ENCODE measurements at places on chromosomes 7 and 10. TPM values are rescaled to one million over a fixed set of nuclear protein-coding genes. Genes with fewer than 3 reads are reported as not detected.

GRCh38 chr10:54434782-54435181, 366.2 kb downstream of the PCDH15 start:
- no peaks in the 10 kb centered on the region for H3K4me1 ChIP-seq
- H3K4me3 ChIP-seq, result no peak overlapping the region
- no peak for DNase-seq

GRCh38 chr10:23065181-23065948, 30.0 kb upstream of the MSRB2 start:
- no peak overlapping the region for H3K4me3 ChIP-seq
- H3K27ac ChIP-seq, result no peak overlapping the region
- no peaks in the 10 kb centered on the region for H3K36me3 ChIP-seq
- H3K27me3 ChIP-seq, result no peaks in the 10 kb centered on the region
- no peak for DNase-seq

DNA sequence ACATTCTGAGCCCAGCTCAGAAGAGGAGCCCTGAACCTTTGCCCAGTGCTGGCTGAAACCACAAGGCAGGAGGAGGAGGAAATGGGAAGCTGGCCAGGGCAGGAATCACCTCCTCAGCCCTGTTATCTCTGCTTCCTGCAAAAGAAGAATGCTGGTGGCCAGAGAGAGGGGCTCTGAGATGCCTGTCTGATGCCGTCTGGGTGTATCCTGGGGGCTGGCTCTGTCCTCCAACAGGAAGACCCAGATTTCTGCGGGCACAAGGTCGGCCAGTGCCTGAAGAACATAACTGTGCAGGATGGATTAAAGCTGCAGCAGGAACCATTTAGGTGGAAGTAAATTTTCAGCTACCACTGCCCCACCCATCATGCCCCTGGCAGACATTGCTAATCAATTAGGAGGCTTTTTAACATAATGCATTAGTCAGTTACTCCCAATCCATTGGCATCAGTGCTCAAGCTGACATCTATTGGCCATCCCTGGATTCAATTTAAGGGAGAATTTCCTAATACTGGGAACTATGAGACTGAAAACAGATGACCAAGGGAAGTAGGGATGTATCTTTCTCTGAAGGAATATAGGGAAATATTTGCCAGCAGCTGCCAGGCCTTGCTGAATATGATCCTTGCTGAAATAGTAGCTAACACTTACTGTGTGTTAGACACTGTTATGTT, 67.7 kb downstream of the COL13A1 start:
- no peak for DNase-seq
- H3K4me3 ChIP-seq, result no peak overlapping the region
- H3K27me3 ChIP-seq, result peaks cover 2% of the 10 kb centered on the region
- peaks cover 39% of the 10 kb centered on the region for H3K4me1 ChIP-seq
- H3K36me3 ChIP-seq, result no peaks in the 10 kb centered on the region

DNA sequence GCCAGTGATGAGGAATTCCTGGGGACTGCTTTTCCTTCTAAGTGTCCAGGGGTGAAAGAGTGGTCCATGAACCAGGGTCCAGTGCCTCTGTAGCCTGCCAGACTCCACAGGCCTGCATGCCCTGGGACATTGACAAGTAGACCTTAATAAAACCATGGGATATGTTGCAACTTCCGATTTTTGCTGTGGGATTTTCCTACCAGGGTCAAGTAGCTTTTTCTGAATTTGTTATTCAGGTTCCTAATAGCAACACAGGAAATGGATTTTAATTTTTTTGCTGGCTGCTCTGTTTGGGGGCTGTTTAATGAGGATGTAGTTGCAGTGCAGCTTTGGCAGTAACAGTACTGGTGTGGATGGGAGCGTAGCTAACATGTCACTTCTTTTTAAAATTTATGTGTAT, 42.1 kb downstream of the WBP1L start:
- DNase-seq, result no peak
- peaks cover 27% of the 10 kb centered on the region for H3K4me1 ChIP-seq
- no peak overlapping the region for H3K4me3 ChIP-seq
- H3K27me3 ChIP-seq, result no peaks in the 10 kb centered on the region
- no peaks in the 10 kb centered on the region for H3K36me3 ChIP-seq
- peak overlapping the region; percentile 44 for H3K27ac ChIP-seq

- no peaks in the 10 kb centered on the region for H3K36me3 ChIP-seq
- no peaks in the 10 kb centered on the region for H3K27me3 ChIP-seq
- H3K4me3 ChIP-seq, result no peak overlapping the region
- H3K4me1 ChIP-seq, result no peaks in the 10 kb centered on the region
- no peak for DNase-seq
- H3K27ac ChIP-seq, result no peak overlapping the region
Observed at GRCh38 chr10:67112765-67113164, 186.9 kb downstream of the LRRTM3 start.

GRCh38 chr10:108346066-108346465, 1181.6 kb upstream of the SORCS1 start:
- H3K4me3 ChIP-seq, result no peak overlapping the region
- H3K27ac ChIP-seq, result no peak overlapping the region
- H3K27me3 ChIP-seq, result no peaks in the 10 kb centered on the region
- no peaks in the 10 kb centered on the region for H3K36me3 ChIP-seq

- H3K27ac ChIP-seq, result no peak overlapping the region
- H3K36me3 ChIP-seq, result no peaks in the 10 kb centered on the region
- no peaks in the 10 kb centered on the region for H3K4me1 ChIP-seq
- H3K27me3 ChIP-seq, result no peaks in the 10 kb centered on the region
- H3K4me3 ChIP-seq, result no peak overlapping the region
Observed at GRCh38 chr7:137523171-137523570, 179.6 kb upstream of the PTN start.

DNA sequence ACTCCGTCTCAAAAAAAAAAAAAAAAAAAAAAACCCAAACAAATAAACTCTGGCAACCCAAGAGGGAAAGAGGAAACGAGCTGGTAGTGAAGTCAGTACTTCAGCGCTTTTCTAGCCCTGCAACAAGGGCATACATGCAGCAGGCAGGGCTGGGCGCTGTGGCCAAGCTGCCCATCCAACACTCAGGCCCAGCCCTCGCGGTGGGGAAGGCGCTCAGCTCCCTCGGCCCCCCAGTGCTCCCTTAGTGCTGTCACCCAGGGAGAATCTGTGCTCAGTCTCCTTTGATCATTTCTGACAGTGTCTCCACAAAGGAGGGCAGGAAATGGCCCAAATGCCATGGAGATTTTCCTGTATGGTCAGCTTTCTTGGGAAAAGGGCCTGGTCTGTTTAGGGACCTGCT, 97.2 kb downstream of the SMURF1 start:
- no peaks in the 10 kb centered on the region for H3K27me3 ChIP-seq
- H3K4me3 ChIP-seq, result no peak overlapping the region
- no peak for DNase-seq
- no peaks in the 10 kb centered on the region for H3K4me1 ChIP-seq
- H3K36me3 ChIP-seq, result peaks cover 62% of the 10 kb centered on the region

GRCh38 chr10:31395695-31396094, 76.7 kb downstream of the ZEB1 start:
- no peaks in the 10 kb centered on the region for H3K27me3 ChIP-seq
- H3K36me3 ChIP-seq, result no peaks in the 10 kb centered on the region
- no peaks in the 10 kb centered on the region for H3K4me1 ChIP-seq
- H3K27ac ChIP-seq, result no peak overlapping the region

DNA sequence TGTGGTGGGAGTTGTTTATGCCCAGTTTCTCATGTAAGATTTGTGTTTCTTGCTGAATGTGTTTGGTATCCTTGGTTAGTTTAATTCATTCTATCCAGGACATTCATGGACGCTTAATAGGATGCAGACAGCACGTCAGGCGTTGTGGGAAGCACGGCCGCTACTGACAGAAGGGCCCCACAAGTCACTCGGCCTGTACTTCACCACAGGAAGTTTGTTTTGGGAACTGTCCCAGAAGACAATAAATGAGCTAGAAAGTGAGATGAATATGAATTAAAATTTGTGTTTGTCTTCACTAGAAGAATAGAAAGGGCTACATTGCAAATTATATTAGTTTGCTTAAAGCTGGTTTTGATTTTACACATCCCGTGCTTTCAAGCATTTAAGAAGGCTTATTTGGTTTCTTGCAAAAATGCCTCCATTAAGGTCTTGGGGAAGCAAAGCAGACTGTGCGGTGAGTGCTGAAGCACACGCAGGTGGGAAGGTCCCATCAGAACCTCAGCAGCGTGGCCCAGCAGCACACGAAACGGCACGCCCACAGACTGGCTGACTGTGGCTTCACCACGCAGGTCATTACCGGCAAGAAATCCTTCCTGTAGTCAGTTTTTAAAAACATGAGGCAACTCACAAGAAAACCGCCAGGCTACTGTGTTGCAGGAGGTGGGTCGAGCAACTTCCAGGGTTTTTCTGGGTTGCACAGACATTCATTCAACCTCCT, 74.1 kb downstream of the VIPR2 start:
- H3K4me3 ChIP-seq, result no peak overlapping the region
- no peaks in the 10 kb centered on the region for H3K36me3 ChIP-seq
- H3K4me1 ChIP-seq, result peaks cover 21% of the 10 kb centered on the region
- no peak for DNase-seq

- no peaks in the 10 kb centered on the region for H3K36me3 ChIP-seq
- no peak for DNase-seq
- no peak overlapping the region for H3K27ac ChIP-seq
- no peaks in the 10 kb centered on the region for H3K4me1 ChIP-seq
- H3K4me3 ChIP-seq, result no peak overlapping the region
- H3K27me3 ChIP-seq, result no peaks in the 10 kb centered on the region
Observed at GRCh38 chr7:77897004-77897547, 98.5 kb downstream of the PHTF2 start.

DNA sequence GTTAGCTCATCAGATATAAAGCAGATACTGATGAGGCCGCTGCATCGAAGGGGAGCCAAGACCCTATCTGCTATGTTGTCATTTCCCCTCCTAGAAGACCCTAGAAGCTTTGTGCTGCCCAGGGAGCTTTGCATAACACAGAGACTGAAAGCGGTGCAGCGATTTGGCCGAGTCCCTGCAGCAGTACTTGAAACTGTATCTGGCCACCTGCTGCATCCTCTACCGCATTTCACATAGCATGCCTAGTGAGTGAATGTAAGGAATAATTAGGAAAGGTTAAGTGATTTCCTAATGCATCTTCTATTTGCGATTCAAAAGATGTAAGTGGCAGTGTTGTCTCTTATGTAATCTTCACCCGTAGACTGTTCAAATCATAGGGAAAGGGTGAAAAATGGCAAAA, 106.7 kb downstream of the LRMDA start:
- peaks cover 5% of the 10 kb centered on the region for H3K4me1 ChIP-seq
- no peak overlapping the region for H3K27ac ChIP-seq
- no peaks in the 10 kb centered on the region for H3K36me3 ChIP-seq
- H3K4me3 ChIP-seq, result no peak overlapping the region
- H3K27me3 ChIP-seq, result no peaks in the 10 kb centered on the region

DNA sequence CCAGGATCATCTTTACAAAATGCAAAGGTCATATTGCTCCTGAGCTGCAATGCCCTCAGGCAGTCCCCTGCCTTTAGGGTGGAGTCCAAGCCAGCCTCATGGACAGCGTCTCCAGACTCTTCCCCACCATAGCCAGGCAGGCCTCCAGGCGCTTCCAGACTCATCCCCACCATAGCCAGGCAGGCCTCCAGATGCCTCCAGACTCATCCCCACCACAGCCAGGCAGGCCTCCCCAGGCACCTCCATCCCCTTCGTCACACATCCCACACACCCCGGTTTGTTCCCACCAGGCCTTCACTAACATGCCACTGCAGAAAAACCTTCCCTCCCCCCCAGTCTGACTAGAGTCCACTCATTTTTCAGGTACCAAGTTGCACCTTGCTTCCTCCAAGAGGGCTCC, 70.1 kb downstream of the PTPRN2 start:
- DNase-seq, result no peak
- peaks cover 15% of the 10 kb centered on the region for H3K36me3 ChIP-seq
- H3K4me1 ChIP-seq, result no peaks in the 10 kb centered on the region
- no peaks in the 10 kb centered on the region for H3K27me3 ChIP-seq
- H3K27ac ChIP-seq, result no peak overlapping the region

- H3K4me1 ChIP-seq, result no peaks in the 10 kb centered on the region
- DNase-seq, result peak; percentile 78
- H3K4me3 ChIP-seq, result no peak overlapping the region
Observed at GRCh38 chr7:106075937-106076336, 36.2 kb downstream of the SYPL1 start.

DNA sequence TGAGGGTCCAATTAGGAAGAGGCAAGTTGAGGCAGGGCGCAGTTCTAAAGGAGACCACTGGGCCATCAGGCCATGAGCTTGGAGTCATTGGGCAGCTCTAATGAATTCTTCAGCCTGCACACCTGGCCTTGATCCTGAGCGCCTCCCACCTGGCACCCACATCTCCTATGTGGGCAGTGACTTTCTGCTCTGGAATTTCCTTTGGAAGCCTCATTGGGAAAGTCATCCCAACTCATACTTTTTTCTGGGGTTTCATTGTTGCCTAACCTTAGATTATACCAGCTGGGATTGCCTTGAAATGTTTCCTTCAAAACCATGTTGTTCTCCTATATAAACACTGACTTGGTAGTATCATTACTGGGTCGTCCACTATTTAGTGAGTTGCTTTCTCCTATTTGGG, 54.1 kb downstream of the PLPP4 start:
- DNase-seq, result no peak
- no peak overlapping the region for H3K4me3 ChIP-seq
- no peaks in the 10 kb centered on the region for H3K27me3 ChIP-seq
- no peaks in the 10 kb centered on the region for H3K4me1 ChIP-seq

DNA sequence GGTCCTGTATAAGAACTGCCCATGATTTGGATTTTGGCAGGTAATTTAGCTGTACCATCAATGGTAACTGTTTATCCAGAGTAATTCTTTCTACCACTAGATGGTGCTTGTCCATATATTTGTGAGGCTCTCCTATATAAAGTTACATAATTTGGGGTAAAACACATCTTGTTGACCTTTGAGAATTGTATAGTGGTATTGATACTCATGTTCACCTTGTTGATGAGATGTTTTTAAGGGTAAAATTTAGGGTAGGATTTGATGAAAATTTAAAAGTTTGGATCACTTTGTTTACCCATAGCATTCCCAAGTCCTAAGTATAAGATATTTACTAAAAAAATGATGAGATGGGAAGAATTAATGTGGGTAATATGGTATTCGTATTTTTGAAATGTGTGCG, 31.6 kb downstream of the ST7 start:
- H3K27me3 ChIP-seq, result no peaks in the 10 kb centered on the region
- DNase-seq, result peak; percentile 65
- no peak overlapping the region for H3K4me3 ChIP-seq
- H3K27ac ChIP-seq, result no peak overlapping the region
- H3K4me1 ChIP-seq, result no peaks in the 10 kb centered on the region
- no peaks in the 10 kb centered on the region for H3K36me3 ChIP-seq

- H3K27me3 ChIP-seq, result no peaks in the 10 kb centered on the region
- no peaks in the 10 kb centered on the region for H3K36me3 ChIP-seq
- no peak for DNase-seq
Observed at GRCh38 chr7:123237-123636, 69.1 kb upstream of the FAM20C start.

GPER1 gene
- total RNA-seq, result 12.2 TPM

SCART1 gene
- total RNA-seq, result 2.9 TPM

GDF10 gene
- total RNA-seq, result 6.4 TPM

SORCS1 gene
- total RNA-seq, result 11.4 TPM

HKDC1 gene
- 1.5 TPM for total RNA-seq
